Foreskin fibroblast (primary cell): ENCODE measurements at places on chromosomes 3 and 15.

GRCh38 chr15:21268436-21268940 is 171.8 kb downstream of the POTEB3 start:
- DNase-seq, result no peak

- no peak for DNase-seq
These were observed 63.5 kb downstream of the CTDSPL start for GRCh38 chr3:37925157-37925556.

- DNase-seq, result no peak
These were observed 114.8 kb downstream of the WDR72 start for GRCh38 chr15:53644660-53645059.

GRCh38 chr15:59345326-59345725 is 27.3 kb downstream of the MYO1E start:
- DNase-seq, result no peak

GRCh38 chr3:89221924-89222323 is 114.5 kb downstream of the EPHA3 start:
- no peak for DNase-seq

- no peak for DNase-seq
These were observed 12.0 kb upstream of the NMNAT3 start for GRCh38 chr3:139689708-139690228.

DNA sequence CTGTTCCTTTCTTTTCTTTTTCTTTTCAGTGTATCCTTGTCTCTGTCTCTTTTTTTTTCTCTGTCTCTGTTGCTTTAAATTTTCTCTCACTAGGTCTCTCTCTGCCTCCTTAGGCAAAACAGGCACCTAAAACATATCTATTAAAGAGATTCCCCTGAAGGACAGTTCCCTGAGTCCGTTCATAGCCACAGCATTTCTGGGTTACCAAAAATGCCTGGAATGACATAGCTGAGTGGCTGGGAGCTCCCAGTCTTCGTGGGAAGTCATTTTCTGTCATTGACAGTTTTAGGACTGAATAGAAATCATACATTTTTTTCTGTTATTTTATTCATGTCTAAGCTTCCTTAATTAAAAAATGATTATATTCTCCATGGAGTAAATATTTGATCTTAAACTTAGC is 323.8 kb upstream of the AZI2 start:
- DNase-seq, result no peak

DNA sequence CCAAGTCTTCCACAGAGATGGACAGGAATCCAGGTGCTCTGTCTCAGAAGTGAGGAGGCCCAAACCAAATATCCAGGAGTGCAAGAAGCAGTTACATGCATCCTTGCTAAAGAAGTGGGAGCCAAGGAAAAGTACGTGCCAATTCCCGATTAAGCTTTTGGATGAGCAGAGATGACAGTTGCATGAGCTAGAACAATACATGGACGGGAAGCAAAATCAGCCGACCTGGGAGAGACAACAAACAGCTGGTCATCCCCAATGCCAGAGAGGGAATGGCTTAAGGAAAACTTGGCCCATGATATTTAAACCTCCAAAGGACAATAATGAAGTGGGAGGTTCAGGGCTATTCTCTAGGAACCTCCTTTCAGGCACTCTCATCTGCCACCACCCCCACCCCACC is 86.0 kb upstream of the ABHD17C start:
- no peak for DNase-seq

GRCh38 chr3:72033666-72034428 is 248.9 kb upstream of the PROK2 start:
- no peak for DNase-seq

GRCh38 chr15:95108673-95109072 is 877.3 kb downstream of the MCTP2 start:
- no peak for DNase-seq

- peak; percentile 4 for DNase-seq
These were observed 254.5 kb downstream of the NLGN1 start for GRCh38 chr3:173652093-173652492.

- peak; percentile 67 for DNase-seq
These were observed 2.4 kb downstream of the ANPEP start for GRCh38 chr15:89812011-89812846.

DNA sequence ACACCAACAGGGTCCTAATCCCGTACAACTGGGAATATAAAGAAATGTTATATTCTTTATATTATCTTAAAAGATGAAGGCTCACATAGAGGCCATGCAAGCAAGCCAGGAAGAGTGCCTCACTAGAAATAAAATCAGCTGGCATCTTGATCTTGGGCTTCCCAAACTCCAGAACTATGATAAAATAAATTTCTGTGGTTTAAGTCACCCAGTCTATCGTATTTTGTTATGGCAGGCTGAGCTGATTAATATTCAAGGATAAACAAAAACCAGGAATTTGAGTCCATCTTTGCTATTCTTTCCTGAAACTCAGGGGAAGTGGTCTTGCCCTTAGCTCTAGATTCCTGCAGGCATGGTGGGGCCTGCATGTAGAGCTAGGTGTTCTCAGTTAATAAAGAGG is 42.7 kb downstream of the ATOSA start:
- no peak for DNase-seq

DNA sequence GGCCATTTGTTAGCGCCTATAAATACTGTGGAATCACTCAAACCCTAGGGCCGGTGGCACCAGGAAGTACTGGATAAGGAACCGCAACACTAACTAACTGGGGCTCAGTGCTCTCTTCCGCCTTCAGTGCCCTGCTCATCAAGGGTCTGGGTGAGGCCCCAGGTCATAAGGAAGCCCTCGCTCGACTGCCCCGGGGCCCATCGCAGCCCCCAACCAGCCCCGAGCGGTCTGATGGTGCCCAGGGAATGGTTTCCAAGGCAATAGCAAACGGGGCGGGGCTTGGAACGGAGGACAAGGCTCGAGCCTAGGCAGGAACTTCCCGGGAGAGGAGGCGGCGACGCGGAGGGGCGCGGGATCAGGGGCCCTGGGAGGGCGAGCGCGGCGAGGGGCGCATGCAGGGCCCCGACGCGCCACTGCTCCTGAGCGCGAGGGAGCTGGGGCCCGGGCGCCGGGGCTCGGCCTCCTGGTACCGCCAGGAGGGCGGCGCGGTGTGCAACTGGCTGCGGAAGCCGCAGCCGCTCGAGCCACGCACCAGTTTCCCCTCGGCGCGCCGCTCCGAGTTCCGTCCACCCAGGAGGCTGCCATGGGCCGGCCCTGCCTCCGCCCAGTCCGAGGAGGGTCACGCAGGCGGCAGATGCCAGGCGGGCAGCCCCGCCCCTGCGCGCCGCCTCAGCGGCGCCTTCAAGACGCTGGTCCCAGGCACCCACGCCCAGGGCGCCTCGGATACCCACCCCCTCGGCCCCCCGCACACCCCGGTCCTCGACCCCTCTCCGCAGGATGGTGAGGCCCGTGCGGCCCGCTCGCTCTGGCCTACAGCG is at the start of gene TTLL3:
Gene TTLL3 (plus strand): TSS at position 648 of the 818 bp plus-strand sequence. CDS start 400 bp downstream, outside the sequence.
- peak; percentile 73 for DNase-seq

GRCh38 chr3:112817797-112818196 is 28.9 kb downstream of the CD200R1L start:
- DNase-seq, result no peak

DNA sequence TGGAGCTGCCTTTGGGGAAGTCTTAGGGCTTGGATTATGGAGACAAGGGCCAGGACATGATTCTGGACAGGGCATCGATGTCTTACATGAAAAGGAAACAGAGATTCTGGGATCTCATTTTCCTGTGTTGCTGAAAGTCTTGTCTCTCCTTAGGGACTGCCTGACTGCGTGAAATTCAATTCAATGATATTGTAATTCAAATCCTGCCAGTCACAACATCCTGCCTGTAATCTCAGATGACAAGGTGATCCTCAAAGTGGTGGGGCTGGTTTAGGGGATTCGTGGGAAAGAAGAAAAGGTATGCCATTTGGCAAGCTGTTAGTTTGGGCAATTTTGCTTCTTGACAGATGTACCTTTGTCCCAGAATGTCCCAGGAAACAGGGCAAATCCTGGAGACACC is 129.1 kb downstream of the KBTBD8 start:
- no peak for DNase-seq
